ENCODE measurements at places on chromosomes 2 and 18.

DNA sequence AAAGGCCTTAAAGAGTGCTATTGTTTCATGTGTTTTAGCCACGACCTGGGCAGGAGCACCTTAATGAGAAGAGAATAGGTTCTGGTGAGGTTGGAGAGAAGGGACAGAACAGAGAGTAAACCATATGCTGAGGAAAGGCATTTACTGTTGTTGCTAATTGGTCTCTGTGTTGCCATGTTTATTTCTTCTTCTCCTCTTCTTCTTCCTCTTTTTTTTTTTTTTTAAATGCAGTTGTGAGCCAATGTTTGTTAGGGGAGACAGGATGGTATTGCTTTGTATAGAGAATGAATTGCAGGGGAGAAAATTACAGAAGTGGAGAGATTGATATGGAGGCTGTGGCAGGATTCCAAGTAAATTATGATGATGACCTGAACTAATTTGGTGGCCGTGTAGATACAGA is 2.6 kb downstream of the SCN9A start:
- no peak for DNase-seq

- no peak for DNase-seq
These were observed 292.5 kb downstream of the CNTNAP5 start for GRCh38 chr2:124317628-124318027.

- DNase-seq: no peak
These were observed 91.1 kb upstream of the NXPH2 start for GRCh38 chr2:138871312-138871711.

GRCh38 chr2:207833251-207833751 is 63.6 kb upstream of the FZD5 start:
- DNase-seq: no peak

- no peak for DNase-seq
These were observed 238.6 kb downstream of the C1D start for GRCh38 chr2:67824186-67824585.

GRCh38 chr2:48574353-48575287 is 43.0 kb upstream of the GTF2A1L start:
- no peak for DNase-seq

DNA sequence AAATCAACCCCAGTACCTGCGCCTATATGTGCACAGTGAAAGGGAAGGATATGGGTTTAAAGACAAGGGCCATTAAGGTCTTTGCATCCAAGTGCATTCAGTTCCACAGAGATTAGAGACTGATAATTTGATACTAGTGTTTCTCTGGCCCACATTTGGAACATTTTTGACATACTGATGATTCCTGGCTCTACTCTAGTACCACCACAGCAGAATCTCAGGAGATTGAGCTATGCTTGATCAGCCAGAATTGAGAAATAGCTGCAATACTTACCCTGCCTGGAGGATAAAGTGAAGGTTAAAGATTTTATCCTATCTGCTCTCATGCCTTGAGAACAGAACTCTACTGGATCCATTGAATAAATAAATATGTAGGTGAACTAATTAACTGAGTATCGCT is 1267.8 kb downstream of the SUCLG1 start:
- DNase-seq: no peak

DNA sequence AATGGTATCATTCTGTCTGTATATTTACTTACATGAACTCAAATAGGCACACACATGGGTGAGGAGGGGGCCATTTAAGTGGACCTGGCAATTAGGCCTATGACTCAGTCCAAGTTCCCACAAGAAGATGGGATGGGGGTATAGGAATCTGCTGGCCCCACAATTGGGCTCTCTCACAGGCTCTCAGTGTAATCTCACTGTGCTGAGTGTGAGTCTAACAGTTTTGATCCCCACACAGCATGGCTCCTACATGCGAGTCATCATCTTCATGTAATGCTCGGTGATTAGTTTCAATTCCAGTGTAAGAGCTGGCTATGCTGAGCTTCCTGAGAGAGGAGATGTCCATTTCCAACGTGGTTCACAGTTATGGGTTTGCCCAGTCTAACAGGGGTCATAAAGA is 114.0 kb downstream of the GATA6 start:
- DNase-seq: no peak

Measured in iPS-NIHi11 (cell line).